T-helper 17 cell (primary cell): ENCODE measurements at places on chromosomes 5 and 9. TPM values are rescaled to one million over a fixed set of nuclear protein-coding genes. Genes with fewer than 3 reads are reported as not detected.

DNA sequence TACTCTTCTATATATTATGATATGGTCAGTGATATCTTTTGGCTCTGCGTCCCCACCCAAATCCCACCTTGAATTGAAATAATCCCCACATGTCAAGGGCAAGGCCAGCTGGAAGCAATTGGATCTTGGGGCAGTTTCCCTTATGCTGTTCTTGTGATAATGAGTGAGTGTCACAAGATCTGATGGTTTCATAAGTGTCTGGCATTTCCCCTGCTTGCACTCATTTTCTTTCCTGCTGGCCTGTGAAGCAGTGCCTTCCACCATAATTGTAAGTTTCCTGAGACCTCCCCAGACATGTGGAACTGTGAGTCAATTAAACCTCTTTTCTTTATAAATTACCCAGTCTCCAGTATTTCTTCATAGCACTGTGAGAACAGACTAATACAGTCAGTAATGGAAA lies 45.0 kb upstream of the TNC start:
- no peak for DNase-seq

- DNase-seq, result no peak
These were observed 13.7 kb upstream of the ARAP3 start for GRCh38 chr5:141695627-141696215.

DNA sequence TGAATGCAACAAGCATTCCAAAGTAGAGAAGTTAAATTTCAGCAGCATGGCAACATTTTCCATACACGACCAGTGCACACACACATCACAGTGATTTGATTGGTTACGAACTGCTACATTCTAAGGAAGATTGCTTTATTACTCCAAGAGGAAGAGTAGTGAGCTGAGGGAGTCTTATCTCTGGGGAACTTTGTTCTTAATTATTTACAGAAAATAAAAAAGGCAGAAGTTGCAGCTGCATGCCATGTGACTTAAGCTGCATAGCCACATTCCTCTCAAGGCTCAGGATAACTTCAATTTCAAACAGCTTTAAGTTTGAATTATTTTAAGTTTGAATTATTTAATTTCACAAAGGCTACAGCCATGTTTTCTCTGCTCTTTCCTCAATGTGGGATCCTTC lies 71.6 kb upstream of the HSPB3 start:
- no peak for DNase-seq

Gene NR2F1
- total RNA-seq, result not detected

Gene EQTN
- not detected for total RNA-seq

Gene AQP7
- total RNA-seq, result 1.2 TPM
